Activated CD4-positive, alpha-beta T cell treated with anti-CD3 and anti-CD28 coated beads, Interleukin-10, Interleukin-2, amounts not matched to agents 100 ng/mL and 50 ng/mL, durations not matched to agents 16 hours and 8 hours (primary cell): ENCODE measurements at places on chromosomes 13 and 19.

DNA sequence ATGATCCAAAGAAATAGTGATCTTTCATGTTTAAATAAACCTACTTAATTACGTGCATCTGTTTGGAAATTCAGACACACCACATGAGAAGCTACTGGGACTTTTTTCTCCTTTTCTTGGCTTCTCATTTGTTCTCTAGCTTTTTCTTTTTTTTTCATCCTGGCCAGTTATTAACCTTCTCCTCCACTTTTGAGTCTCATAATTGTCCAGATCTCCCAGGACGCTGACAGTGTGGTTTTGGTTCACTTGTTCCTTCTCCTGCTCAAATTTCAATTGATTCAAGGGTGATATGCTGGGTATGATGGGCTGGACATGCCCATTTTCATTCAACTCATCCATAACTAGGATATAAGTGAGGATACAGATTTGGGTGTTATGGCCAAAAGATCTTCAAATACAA, 152.3 kb downstream of the TM9SF2 start:
- no peak for DNase-seq

DNA sequence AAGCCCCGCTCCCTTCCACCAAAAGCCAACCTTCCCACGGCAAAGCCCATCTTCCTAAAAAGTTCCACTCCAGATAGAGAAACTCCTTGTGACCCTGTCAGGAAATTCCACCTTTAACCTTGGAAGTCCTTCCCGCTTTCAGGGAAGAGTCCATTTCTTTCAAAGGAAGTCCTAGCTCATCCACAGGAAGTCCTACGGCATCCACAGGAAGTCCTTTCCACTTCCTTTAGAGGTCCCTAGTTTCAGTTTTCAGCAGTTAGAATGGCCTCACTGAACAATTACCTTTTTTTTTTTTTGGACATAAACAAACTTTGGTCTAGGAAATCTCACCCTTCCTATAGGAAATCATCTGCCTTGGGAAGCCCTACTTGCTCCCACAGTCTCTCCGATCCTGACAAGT, 31.7 kb downstream of the TRPM4 start:
- no peak for DNase-seq

GRCh38 chr13:67226696-67227095, 3.4 kb downstream of the PCDH9 start:
- no peak for DNase-seq

- no peak for DNase-seq
Measured at GRCh38 chr19:45271098-45271734, 20.1 kb downstream of the MARK4 start.

- no peak for DNase-seq
Measured at GRCh38 chr13:102928941-102929675, 83.3 kb downstream of the ERCC5 start.

- no peak for DNase-seq
Measured at GRCh38 chr19:8321986-8322637, 816 bp downstream of the RPS28 start.

- no peak for DNase-seq
Measured at GRCh38 chr13:27449081-27449603, 1.2 kb downstream of the MTIF3 start.

DNA sequence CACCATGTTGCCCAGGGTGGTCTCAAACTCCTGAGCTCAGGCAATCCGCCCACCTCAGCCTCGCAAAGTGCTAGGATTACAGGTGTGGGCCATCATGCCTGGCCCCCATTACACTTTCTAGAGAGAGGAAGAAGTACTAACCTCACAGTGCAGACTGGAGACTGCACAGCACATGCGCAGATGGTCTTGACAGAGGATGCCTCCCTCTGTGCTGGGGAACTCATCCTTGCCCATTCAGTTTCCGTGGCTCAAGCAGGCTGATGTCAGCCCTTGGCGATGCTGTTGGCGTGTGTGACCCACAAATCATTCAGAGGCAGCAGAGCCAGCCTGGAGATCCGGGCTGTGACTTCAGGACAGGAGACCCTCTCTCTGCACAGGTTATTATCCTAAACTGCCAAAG, 14.6 kb upstream of the FFAR2 start:
- no peak for DNase-seq

DNA sequence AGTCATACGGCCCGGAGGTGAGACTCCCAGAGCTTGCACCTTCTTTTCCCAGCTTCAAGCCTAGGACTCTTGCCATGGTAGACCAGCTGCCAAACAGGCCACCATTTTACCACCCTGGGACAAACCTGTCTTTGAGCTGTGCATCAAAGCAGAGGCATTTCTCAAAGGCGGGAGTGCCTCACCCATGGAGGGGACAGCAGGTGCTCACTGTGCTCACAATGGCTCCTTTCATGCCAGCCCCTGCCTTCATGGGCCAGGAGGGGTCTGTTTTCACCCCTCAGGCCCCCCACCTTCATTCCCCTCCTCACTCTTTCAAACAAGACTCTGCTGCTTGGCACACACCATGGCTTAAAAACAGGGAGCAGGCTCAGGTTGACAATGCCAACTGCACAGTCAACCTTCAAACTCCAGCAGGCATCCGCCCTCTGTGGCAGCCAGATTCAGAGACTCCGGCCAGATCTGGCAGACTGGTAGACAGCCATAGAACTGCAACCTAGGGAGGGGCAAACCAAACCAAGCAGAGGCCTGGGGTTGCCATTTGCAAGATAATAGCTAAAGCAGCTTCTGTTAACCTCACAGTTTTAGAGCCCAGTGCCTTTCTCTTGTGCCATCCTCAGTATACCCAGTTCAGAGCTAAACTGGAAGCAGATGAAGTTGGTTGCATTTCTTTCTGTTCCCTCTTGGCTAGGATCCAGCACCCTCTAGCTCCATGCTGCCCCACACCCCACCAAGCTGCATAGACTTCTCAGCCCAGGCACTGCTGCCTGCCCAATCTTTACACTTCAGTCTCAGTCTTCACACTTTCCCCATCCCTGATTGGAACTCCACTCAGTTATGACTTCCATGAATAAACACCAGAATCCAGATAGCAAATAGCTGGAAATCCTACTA, 93.9 kb upstream of the SPATA13 start:
- no peak for DNase-seq

DNA sequence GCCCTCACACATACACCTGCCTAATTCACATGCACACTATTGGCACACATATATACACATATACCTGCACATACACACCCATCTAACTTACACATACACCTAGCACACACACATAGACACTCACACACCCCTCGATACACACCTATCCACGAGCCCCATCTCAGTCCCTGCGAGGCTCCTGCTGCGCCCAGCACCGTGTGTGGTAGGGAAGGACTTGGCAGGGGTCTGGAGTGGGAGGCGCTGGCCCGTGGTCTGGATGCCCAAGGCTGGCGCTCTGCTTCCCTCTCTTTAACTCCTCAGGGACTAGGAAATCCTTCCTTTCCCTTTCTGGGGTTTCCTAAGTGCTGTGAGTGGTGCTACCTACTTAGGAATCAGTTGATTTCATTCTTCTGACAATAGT, 202.7 kb downstream of the UQCRFS1 start:
- no peak for DNase-seq

DNA sequence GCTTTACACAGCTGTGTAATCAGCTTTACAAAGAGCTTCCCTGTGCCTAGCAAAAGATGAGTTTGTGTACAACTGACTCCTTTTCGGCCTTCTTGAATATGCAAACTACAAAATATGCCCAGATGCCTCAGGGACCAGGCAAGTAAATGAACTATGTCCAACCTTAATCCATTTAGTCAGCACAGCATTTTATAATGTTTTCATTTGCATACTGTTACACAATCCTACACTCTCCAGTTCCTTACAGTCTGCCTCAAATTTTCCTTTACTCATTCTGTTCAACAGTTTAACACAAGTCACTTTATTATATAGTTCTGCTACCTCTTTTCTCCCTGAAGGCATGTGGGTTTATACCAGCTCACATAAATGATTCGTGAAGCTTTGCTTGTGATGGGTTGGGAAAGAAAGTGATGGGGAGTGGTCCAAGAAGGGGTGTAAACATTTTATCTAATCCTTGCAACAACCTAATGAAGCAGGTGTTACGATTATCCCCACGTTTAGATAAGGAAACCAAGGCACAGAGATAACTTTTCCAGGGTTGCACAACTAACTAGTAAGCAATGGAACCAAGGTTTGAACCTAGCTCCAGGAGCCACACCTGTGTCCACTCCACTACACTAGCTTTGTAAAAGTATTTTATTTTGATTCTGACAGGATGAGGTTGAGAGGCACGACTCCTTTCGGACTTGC, 3.3 kb upstream of the USP12 start:
- no peak for DNase-seq

- DNase-seq: no peak
Measured at GRCh38 chr19:36255316-36255715, 40.4 kb downstream of the ZNF146 start.

DNA sequence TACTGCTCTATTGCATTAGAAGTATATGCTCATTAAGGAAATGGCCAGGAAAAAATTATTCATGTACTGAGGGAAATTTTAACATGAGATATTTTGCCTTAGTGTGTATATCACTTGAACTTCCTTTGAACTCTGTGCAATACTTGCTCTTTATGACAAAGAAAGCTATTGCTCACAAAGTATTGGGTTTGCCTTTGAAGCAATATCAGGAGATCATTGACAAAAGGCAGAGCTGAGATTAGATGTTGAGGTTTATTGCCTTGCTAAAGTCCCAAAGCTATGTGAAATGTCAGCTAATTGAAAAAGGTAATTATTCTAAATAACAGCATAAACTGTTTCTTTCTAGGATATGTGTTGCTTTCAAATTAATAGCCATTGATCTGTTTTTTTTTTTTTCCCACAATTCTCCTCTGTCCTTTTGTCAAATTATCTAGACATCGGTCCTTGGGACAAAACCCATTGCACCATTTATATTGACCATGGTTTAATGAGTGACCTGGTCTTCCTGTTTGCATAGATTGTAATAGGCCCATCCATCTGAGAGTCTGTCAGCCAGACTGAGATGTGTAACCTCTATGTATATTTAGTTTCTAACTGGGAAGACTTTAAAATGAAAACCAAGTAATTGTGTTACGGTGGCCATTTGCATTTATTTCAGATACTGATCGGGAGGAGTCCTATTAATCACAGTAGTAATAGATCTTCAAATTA, 752.7 kb upstream of the GPC6 start:
- DNase-seq: no peak

DNA sequence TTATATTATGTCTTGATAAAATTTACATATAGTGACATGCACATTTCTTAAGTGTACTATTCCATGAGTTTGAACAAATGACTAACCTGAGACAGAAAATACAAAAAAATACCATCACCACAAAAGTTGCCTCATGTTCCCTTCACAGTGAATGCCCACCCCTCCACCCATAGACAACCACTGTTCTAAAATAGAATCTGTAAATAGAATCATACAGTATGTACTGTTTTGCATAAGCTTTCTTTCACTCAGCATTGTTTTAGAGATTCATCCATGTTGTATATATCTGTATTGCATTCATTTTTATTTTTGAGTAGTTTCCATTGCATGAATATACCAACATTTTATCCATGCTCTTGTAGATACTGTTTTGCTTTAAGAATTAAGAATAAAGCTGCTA, 23.3 kb upstream of the RBM26 start:
- DNase-seq: no peak

DNA sequence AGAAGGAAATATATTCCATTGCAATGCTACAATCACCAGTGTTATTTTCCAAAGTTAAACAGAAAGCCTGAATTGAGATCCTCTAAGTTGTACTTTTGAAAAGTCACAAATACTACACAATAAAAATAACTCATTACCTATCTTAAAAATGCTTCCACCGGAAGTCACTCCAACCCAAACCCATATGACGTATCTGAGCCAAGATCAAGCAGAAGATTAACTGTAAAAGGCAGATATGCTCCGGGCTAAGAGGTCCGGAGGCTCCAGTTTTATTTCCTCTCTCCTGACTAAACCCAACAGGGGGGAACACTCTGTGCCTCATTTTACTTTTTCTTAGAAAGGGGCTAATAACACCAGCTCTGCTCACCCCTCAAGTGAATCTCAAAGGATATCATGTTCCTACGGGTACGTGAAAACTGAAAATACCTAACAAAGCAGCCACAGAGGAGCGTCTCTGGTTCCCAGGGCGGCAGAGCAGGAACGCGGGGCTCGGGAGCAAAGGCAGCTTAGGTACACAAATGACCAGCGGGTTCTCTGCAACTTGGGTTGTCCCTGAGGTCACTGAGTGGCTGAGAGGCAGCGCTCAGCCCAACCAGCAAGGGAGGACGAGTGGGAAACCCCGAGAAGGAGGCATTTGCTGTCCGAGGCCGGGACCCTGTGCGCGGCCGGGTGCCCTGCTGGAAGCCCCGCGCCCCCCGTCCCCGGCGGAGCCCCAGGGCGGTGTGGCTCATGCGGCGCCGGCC, 750 bp downstream of the RAB20 start:
- peak; percentile 20 for DNase-seq

GRCh38 chr19:51784922-51785690, 9.9 kb upstream of the FPR3 start:
- DNase-seq: peak; percentile 61

GRCh38 chr13:104900191-104900817, 1635.2 kb downstream of the EFNB2 start:
- no peak for DNase-seq

- no peak for DNase-seq
Measured at GRCh38 chr19:13404236-13404635, 102.0 kb downstream of the CACNA1A start.

DNA sequence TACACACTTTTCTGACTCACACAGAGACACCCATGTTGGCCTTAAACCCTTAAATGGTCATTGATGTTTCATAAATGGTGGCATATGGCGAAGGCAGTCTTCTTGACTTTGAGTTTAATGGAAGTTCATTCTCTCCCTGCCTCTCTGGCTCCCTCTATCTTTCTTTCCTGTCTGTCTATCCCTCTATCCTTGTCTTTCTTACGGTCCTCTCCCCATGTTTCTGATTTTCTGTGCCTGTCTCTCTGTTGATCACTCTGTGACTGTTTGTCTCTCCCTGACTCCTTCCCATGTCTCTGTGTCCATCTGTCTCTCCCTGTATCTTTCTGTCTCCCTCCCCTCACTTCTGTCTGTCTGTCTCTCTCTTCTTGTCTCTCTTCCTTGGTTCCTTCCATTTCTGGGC, 43.2 kb upstream of the SHKBP1 start:
- DNase-seq: no peak

DNA sequence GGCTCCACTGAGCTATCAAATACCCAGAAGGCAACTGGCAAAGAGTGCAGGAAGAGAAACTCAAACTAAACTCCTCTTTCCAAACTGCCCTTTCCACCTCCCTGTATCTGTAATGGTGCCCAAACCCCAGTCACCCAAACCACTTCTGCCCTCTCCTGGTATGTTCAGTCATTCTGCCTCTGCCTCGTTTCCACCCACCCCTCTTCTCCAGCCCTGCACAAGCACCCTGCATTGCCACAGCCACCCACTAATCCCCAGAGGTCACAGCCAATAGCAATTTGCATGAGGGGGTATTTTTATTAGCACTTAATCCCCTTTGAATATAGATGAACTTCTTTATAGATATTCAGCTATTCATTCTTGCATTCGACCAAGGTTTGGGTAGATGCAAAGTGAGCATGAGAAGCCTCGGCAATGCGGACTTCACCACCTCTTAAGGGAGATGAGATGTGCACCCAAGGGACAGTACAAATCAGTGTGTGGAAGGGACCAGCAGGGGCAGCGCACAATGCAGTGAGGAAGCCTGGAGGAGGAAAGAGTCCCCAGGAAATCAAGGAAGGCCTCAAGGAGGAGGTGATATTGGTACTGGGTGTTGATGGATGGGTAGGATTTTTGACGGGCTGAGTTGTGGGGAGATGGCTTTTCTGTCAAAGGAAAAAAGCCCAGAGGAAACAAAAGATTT, 12.4 kb downstream of the TMEM272 start:
- DNase-seq: peak; percentile 63
